ENCODE measurements at places on chromosomes 2 and 18. TPM values are rescaled to one million over a fixed set of nuclear protein-coding genes. Genes with fewer than 3 reads are reported as not detected.

Gene CSRNP3
- polyA plus RNA-seq: 21.7 TPM

Gene REG3G
- polyA plus RNA-seq: not detected

Gene FAM237A
- 0.36 TPM for polyA plus RNA-seq

Gene GRB14
- 31.5 TPM for polyA plus RNA-seq

Gene PLCD4
- 7.0 TPM for polyA plus RNA-seq

Gene CYRIA
- 44.8 TPM for polyA plus RNA-seq

Gene FSIP2
- polyA plus RNA-seq: 1.2 TPM

Gene DSG4
- polyA plus RNA-seq: not detected

Gene PPP1R1C
- polyA plus RNA-seq: 9.7 TPM
